ENCODE measurements at places on chromosomes 7 and 10.
A peak's percentile ranks its signal among the peaks of the same experiment; 100 is the strongest.

DNA sequence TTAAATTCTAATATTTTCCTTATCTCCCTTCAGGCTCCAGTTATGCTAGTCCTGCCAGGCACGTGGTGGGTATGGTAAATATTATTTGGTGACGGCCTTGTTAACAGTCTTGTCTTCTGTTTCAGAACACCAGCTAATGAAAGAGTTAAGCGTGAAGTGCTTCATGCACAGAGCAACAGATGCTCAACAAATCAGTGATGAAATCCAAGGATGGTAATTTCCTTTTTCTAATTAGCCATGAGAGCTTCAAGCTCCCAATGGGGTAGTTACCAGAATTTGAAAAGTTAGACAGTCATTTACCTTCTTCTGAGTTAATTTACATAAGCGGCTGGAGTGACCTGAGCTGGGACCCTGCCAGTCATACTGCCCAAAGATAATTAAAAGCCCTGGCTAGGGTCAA is 1.9 kb upstream of the OTUD1 start:
- no peak for DNase-seq

DNA sequence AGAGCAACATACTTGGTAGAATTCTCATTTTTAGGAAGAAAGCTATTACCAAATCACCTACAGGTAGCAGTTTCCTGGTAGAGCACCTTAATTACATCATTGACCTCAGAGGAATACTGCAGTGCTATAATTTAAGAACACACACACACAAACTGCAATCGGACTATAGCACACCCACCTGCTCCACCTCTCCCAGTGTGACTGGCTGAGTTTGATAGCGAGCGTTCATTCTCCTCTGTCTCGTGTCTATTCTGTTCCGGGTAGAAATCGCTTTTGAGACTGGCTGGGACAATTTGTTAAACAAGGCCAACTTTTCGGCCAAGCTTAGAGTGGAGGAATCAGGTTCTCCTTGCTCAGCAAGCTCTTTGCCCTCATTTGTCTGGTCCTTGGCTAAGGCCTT is 110.5 kb downstream of the SVIL start:
- DNase-seq, result no peak

- DNase-seq, result no peak
Measured at GRCh38 chr7:40468891-40469864, 334.4 kb downstream of the SUGCT start.

- DNase-seq, result no peak
Measured at GRCh38 chr7:83866582-83866981, 217.6 kb upstream of the SEMA3E start.

DNA sequence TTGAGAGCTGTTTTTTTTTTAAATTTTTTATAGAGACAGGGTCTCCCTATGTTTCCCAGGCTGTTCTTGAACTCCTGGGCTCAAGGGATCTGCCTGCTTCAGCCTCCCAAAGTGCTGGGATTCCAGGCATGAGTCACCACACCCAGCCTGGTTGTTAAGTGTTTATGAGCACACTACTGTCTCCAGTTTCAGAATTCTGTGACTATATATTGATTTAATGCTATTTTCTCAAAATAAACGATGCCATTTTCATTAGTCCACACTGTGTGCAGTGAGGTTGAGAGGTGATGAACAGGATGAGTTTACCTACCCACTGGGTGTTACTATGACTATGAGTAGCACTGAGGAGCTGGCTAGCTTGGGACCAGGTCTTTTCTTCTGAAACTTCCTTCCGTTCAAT is 110.9 kb upstream of the FAM180A start:
- no peak for DNase-seq

- peak; percentile 87 for DNase-seq
Measured at GRCh38 chr10:114401195-114401791, 3.0 kb downstream of the AFAP1L2 start.

DNA sequence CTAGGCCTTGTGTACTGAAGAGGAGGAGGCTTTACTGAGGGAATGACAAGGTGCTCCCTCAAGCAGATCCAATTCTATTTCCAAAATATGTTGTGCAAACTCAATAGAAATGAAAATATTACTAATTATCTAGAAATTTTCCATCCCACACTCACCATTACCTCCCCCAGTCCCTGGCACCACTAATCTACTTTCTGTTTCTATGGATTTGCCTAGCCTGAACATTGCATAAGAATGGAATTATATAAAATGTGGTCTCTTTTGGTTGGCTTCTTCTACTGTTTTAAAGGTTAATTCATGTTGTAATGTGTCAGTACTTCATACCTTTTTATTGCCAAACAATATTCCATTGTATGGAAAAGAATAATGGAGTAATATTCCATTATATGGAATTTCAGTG is 18.7 kb upstream of the NUB1 start:
- no peak for DNase-seq

- DNase-seq, result no peak
Measured at GRCh38 chr10:61608255-61609033, 54.3 kb upstream of the CABCOCO1 start.
